Mesothelial cell of epicardium (in vitro differentiated cells): ENCODE measurements at places on chromosomes 1 and 21.

DNA sequence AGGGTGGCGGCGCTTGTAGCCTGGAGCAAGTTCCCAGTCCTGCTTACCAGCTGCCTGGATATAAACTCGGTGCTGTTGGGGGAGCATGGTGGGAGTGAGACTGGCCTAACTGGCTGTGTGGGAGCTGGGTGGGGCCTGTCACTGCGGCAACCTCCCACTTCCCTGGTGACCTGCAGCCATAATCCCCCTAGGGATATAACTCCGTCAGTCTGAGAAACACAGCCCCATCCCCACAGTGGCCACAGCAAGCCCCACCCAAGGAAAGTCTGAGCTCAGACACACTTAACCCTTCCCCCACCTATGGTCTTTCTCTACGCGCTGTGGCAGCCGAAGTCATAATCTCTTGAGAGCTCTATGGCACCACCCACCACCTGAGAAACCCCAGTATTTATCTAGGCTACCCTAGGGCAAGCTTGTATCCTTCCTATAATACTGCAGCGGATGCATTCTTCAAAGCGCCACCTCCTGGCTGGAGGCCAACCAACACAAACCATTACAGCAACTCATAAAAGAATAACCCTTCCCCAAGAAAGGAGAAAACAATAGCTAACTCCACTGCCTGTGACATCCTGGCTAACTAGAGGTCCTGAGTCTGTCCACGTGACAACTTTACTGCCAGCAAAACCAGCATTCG, 57.4 kb downstream of the ZNF648 start:
- DNase-seq: no peak

GRCh38 chr1:167756730-167757405, 35.1 kb downstream of the MPZL1 start:
- DNase-seq: no peak

DNA sequence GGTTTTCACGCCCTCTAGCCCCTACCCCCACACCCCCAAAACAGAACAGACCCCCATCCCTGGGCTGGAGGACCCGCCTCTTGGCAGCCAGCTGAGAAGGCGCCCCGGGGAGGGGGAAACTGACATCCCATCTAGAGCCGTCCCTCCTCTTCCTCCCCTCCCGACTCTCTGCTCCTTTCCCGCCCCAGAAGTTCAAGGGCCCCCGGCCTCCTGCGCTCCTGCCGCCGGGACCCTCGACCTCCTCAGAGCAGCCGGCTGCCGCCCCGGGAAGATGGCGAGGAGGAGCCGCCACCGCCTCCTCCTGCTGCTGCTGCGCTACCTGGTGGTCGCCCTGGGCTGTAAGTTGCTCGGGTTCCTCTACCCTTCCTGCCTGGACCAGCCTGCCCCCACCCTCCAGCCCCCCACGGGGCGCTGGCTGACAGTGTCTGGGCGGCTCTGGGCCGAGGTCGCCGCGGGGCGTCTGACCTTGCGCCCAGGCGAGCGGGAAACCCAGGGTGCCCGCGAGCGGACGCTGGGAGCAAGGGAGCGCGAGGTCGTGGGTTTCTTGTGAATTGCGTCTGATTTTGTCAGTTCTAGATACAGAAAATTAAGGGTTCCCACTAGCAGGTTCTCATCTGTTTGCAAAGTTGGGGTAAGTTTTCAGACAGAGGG, 618 bp downstream of the JAM2 start:
- DNase-seq: peak; percentile 31

DNA sequence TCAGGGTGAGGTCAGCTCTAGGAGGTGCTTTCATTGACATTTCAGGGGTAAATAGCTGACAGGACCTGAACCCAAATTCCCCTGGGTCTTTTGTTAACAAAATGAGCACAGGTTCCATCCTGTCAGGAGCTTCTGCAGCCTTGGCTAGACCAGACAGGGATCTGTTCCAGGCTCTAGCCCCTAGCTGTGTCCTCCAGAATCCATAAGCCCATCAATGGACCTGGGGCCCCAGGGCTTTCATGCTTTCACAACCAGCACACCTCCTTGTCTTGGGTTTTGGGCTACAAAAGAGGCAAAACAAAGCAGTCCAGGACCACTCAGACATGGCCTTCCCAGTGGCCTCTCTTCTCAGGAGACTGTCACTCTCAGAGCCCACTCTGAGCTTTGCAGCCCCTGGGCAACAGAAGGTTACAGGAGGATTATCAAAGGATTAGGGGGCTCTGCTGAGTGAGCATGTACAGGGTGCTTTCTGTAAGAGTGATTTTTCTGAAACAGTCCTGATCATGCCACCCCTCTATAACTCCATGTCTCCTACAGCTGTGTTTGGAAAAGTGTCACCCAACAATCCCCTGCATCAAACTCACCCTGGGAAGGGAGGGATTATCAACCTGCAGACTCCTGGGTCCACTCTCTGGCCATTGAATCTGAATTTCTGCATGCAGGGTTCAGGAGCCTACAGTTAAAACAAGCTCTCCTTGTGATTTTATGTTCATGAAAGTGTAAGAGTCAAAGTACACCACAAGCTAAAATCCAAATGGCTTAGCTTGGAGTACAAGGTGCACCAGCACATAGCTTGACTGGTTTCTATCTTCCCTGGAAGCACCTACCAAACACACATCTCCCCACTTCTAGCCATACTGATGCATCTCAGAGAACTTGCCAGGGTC, 67.7 kb upstream of the GCLM start:
- no peak for DNase-seq
